ENCODE measurements at places on chromosomes 7 and 10. TPM values are rescaled to one million over a fixed set of nuclear protein-coding genes. Genes with fewer than 3 reads are reported as not detected.

The ARMS2 gene
- total RNA-seq = not detected

DNA sequence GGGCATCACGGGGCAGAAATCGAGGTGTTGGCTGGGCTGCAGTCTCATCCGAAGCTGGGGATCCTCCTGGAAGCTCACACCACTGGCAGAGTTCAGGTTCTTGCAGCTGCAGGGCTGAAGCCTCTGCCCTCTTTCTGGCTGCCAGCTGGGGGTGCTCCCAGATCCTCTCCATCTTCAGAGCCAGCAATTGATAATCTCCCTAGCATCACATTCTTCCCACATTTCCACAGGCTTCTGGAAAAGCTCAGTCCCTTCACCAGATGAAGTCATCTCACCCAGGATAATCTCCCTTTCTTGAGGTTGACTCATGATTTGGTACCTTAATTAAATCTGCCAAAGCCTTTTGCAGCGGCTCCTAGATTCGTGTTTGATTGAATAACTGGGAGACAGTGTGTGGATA lies 55.2 kb downstream of the NRP1 start:
- H3K4me3 ChIP-seq = no peak overlapping the region
- peaks cover 78% of the 10 kb centered on the region for H3K36me3 ChIP-seq
- H3K27me3 ChIP-seq = no peaks in the 10 kb centered on the region
- no peak for DNase-seq
- H3K27ac ChIP-seq = no peak overlapping the region
- H3K4me1 ChIP-seq = peaks cover 31% of the 10 kb centered on the region

DNA sequence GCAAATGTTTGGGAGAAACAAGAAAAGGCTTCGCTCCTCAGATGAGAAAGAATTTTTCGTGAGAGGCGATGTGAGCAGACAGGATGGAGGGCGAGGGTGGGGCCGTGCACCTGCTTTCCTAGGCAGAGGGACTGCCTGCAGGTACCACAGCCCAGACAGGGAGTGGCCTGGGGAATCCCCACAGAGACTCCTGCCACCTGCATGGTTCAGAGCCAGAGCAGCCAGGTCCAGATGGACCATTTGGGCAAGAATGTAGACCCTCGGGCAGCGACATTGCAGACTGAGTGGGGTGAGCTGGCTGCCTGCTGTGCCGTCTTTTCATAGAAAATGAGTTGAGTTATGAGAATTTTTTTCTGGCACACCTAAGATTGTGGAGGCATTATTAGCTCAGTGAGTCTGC lies 216.8 kb downstream of the SNX10 start:
- H3K36me3 ChIP-seq = no peaks in the 10 kb centered on the region
- peaks cover 11% of the 10 kb centered on the region for H3K4me1 ChIP-seq
- H3K4me3 ChIP-seq = peak overlapping the region; percentile 62
- no peaks in the 10 kb centered on the region for H3K27me3 ChIP-seq
- peak; percentile 38 for DNase-seq
- H3K27ac ChIP-seq = peak overlapping the region; percentile 62

The WIPF3 gene
- total RNA-seq = 3.3 TPM

DNA sequence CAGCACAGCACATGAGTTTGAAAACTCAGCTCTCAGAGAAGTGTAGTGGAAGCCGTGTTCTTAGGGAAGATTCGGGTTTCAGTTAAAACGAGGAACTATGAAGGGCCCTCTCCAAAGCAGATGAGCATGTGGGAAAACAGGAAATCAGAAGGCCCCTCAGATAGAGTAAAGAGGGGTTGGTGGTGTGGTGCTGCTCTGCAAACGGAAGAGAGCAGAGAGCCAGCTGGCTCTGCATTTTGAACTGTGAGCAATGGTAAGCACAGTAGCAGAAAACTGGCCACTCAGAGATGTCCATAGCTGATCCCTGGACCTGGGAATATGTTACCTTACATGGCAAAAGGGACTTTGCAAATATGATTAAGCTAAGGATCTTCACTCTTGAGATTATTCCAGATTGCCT lies 27.9 kb upstream of the CUL1 start:
- no peaks in the 10 kb centered on the region for H3K27me3 ChIP-seq
- H3K4me1 ChIP-seq = no peaks in the 10 kb centered on the region
- DNase-seq = no peak

GRCh38 chr7:155093596-155093995 lies 23.5 kb downstream of the HTR5A start:
- peaks cover 19% of the 10 kb centered on the region for H3K27me3 ChIP-seq
- no peak overlapping the region for H3K4me3 ChIP-seq
- peak; percentile 52 for DNase-seq
- no peaks in the 10 kb centered on the region for H3K36me3 ChIP-seq
- peaks cover 21% of the 10 kb centered on the region for H3K4me1 ChIP-seq

- no peak overlapping the region for H3K4me3 ChIP-seq
- no peaks in the 10 kb centered on the region for H3K36me3 ChIP-seq
- no peak for DNase-seq
- H3K27ac ChIP-seq = no peak overlapping the region
Measured at GRCh38 chr7:41538810-41539724, 163.8 kb downstream of the INHBA start.

The SORCS1 gene
- total RNA-seq = 0.11 TPM

DNA sequence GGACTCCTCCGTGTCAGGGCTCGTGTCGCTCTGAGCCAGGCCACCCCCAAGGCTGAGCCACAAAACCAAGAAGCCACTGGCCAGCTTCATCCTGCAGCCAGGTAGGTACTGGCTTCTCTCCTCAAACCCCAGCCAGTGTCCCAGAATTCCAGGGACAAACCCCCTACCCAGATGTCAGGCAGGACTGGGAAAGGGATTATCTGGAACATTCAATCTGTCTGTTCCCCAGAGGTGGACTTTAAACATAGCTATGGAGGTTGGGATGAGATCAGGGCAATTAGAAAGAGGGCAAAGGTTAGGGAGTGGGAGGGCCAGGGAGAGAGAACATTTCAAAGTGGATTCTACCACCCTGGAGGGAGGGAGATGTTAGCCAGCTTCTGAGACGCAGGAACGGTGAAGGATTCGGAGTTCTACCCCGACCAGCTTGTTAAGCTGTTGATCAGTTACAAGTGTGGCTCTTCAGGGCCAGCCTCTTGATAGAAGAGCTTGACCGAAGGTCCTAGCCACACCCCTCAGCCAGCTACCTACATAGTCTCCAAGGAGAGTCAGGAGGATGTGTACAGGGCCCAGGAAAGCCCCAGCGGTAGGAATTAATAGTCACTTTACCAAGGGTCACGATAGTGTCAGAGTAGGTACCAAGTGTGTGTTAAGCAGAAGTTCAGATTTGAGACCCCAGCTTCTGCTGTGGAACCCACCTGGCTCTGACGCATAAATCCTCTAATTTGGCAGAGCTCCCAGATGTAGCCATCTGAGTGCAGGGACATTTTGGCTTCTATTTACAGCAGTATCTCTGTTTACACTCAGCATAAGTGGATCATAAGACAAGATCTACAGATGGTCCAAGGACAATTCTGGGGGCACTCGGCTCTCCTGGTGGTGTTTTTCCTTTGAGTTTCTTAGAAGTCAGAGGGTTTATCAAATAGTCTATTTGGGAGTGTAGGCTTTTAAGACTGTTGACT lies at the start of gene PLA2G12B:
Gene PLA2G12B, minus strand, starts transcription at position 211 of the 959 bp plus-strand sequence. Its CDS starts 121 bp downstream, at position 90.
- H3K27me3 ChIP-seq = peaks cover 14% of the 10 kb centered on the region
- no peak within 1 kb of the TSS for H3K27ac ChIP-seq
- no peaks in the 10 kb centered on the region for H3K36me3 ChIP-seq
- no peak within 1 kb of the TSS for H3K4me3 ChIP-seq
- no peak for DNase-seq
- peaks cover 9% of the 10 kb centered on the region for H3K4me1 ChIP-seq

GRCh38 chr10:75367021-75367487 lies 34.5 kb downstream of the ZNF503 start:
- H3K27me3 ChIP-seq = peaks cover 40% of the 10 kb centered on the region
- H3K4me3 ChIP-seq = no peak overlapping the region
- H3K4me1 ChIP-seq = no peaks in the 10 kb centered on the region
- no peak for DNase-seq
- no peak overlapping the region for H3K27ac ChIP-seq

- no peaks in the 10 kb centered on the region for H3K27me3 ChIP-seq
- DNase-seq = peak; percentile 24
- no peak overlapping the region for H3K4me3 ChIP-seq
- no peak overlapping the region for H3K27ac ChIP-seq
- H3K4me1 ChIP-seq = no peaks in the 10 kb centered on the region
Measured at GRCh38 chr10:124539935-124540641, 78.5 kb downstream of the LHPP start.

GRCh38 chr10:51397695-51398094 lies 301.7 kb downstream of the CSTF2T start:
- DNase-seq = peak; percentile 100
- peaks cover 14% of the 10 kb centered on the region for H3K4me1 ChIP-seq
- no peak overlapping the region for H3K4me3 ChIP-seq
- peak overlapping the region; percentile 50 for H3K27ac ChIP-seq

The KLLN gene
- total RNA-seq = 0.23 TPM

DNA sequence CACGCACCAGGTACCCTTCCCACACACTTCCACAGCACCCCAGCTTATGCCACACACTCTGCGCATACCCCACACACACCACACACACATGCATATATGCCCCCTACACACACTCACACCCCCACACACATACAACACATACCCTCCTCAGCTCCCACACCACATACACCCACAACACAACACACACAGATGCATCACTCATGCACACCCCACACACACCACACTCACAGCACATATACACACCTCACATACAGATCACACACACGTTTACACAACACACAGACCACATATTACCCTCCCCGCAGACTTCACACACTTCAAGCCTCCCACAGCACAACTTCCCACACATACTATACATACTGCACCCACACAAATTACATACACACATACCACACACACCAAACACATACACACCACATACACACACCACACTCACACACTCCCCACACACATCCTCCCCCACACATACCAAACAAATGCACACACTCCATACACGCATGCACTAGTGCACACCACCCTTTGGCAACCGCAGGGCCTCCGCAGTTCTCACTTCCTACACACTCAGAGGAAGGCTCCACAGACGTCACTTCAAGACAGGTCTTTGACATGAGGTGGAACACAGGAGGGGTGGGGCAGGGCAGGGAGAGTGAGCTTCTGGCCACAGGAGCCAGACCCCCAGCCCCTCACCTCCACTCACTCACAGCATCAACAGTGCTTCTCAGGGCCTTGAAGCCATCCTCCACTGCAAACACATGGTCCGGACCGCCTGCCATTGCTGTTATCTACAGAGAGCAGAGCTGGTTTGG lies 18.5 kb upstream of the ANTXRL start:
- H3K27me3 ChIP-seq = no peaks in the 10 kb centered on the region
- DNase-seq = no peak
- H3K27ac ChIP-seq = no peak overlapping the region
- H3K36me3 ChIP-seq = no peaks in the 10 kb centered on the region

DNA sequence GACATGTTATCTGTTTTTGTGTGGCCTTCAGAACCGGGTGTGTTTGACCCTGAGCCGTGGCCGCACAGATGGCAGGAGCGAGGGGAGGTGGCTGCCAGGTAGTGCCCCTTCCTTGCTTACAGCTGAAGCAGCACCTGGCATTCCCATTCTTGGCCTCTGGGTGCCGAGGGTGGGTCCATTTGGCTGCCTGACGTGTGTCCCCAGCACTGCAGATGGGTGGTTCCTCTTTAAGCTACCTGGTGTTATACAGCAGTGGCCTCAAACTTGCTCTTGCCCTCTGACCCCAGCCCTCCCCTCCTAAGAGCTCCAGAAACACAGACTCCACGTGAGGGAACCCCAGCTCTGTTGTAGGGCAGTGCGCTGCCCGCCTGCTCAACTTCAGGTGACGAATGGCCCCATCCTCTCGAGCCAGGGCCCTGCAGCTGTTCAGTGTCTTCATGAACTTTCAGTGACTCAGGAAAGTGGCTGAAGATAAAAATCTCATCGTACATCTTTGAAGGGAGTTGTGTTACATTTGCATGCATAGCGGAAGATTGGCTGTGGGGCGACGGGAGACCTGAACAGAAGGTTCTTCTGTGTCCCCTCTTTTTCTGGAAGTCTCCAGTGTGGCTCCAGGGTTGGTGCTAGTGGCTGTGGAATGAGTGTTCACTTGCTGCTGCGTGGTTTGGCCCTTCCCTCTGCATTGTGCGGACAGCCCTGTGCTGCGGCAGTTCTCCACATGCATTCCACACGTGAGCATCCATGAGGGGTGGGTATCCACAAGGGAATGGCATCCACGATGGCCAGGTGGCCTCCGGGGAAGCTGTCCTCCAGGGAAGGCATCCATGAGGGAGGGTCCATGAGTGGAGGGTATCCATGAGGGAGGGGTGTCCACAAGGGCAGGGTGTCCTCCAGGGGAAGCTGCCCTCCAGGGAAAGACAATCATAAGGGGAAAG lies 91.6 kb downstream of the INPP5A start:
- H3K27ac ChIP-seq = no peak overlapping the region
- H3K36me3 ChIP-seq = no peaks in the 10 kb centered on the region

DNA sequence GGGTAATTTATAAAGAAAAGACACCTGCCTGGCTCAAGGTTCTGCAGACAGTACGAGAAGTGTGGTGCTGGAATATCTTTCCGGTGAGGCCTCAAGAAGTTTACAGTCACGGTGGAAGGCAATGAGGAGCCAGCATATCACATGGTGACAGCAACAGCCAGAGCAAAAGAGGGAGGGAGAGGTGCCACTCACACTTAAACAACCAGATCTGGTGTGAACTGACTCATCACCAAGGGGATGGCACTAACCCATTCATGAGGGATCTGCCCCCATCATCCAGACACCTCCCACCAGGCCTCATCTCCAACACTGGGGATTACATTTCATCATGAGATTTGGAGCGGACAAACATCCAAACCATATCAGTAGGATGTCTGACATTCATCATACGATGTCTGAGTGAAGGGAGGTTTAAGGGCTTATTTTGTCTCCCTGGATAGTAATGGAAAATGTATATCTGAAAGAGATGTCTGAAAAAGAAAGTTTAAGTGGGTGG lies 23.5 kb upstream of the KBTBD2 start:
- H3K27me3 ChIP-seq = no peaks in the 10 kb centered on the region
- DNase-seq = no peak
- no peaks in the 10 kb centered on the region for H3K4me1 ChIP-seq
- H3K27ac ChIP-seq = no peak overlapping the region
- H3K4me3 ChIP-seq = no peak overlapping the region

The CACNB2 gene
- 0.07 TPM for total RNA-seq

DNA sequence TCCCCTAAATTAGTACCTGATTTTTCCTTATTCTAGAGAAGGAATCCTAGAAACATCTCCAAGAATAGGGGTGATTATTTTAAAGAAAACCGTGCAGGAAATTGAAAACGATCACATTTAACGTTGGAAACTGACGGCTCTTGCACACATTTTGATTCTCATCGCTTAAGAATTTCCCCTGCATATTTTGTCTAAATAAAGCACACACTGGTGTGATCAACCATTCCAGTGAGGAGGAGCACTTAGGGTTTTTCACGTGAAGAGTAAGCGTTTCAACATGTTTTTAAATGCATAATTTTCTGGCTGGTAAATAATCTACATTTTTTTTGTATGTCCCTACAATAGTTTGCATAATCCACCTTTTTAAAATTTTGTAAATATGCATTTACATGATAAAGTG lies 229.7 kb upstream of the PFKP start:
- H3K4me1 ChIP-seq = no peaks in the 10 kb centered on the region
- peaks cover 12% of the 10 kb centered on the region for H3K27me3 ChIP-seq
- H3K4me3 ChIP-seq = no peak overlapping the region

GRCh38 chr10:75266945-75267344 lies 31.2 kb upstream of the COMTD1 start:
- peaks cover 19% of the 10 kb centered on the region for H3K4me1 ChIP-seq
- peak; percentile 75 for DNase-seq
- no peak overlapping the region for H3K4me3 ChIP-seq
- H3K27ac ChIP-seq = no peak overlapping the region
- H3K36me3 ChIP-seq = no peaks in the 10 kb centered on the region
